Daoy (cell line): ENCODE measurements at places on chromosomes 3 and 15. TPM values are rescaled to one million over a fixed set of nuclear protein-coding genes. Genes with fewer than 3 reads are reported as not detected.
A peak's percentile ranks its signal among the peaks of the same experiment; 100 is the strongest.

- DNase-seq, result peak; percentile 57
Measured at GRCh38 chr3:70999730-71000129, 583.8 kb downstream of the FOXP1 start.

- peak; percentile 63 for DNase-seq
Measured at GRCh38 chr15:71800835-71801745, 9.3 kb upstream of the NR2E3 start.

DNA sequence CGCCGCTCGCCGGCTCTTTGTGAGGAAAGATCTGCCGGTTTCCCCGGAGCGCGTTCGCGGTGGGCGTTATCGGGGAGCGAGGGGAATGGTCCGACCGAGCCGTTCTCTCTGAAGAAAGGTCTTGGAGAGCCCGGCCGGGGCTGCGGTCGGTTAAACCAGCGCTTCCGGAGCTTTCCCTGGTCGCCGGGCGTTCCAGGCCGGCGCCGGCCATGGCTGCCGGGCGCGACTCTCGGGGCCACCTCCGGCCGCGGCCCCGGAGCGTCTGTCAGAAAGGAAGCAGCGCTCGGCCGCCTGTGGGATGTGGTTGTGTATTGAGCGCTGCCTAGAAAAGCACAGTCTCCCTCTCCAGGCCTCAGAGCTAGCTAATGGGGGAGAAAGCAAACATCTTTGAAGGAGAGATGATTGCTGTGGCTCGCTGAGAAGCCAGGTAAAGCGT, 731 bp downstream of the FYTTD1 start:
- DNase-seq, result peak; percentile 78

DNA sequence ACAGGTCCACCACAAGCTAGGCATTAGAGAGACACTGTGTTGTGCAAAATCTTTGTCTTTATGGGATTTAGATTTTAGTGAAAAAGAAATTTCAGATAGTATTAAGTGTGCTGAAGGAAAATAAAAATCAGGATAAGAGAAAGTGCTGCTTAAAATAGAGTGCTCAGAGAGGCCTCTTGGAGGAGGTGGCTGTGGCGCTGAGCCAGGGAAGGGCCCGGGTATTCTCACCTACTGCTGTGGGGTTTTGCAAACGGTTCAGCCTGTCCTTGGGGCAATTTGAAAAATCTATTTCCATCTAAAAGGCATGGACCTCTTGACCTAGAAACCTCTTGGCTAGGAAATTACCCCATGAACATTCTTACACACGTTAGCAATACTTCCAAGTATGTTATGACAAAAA, 267.7 kb downstream of the TJP1 start:
- no peak for DNase-seq

DNA sequence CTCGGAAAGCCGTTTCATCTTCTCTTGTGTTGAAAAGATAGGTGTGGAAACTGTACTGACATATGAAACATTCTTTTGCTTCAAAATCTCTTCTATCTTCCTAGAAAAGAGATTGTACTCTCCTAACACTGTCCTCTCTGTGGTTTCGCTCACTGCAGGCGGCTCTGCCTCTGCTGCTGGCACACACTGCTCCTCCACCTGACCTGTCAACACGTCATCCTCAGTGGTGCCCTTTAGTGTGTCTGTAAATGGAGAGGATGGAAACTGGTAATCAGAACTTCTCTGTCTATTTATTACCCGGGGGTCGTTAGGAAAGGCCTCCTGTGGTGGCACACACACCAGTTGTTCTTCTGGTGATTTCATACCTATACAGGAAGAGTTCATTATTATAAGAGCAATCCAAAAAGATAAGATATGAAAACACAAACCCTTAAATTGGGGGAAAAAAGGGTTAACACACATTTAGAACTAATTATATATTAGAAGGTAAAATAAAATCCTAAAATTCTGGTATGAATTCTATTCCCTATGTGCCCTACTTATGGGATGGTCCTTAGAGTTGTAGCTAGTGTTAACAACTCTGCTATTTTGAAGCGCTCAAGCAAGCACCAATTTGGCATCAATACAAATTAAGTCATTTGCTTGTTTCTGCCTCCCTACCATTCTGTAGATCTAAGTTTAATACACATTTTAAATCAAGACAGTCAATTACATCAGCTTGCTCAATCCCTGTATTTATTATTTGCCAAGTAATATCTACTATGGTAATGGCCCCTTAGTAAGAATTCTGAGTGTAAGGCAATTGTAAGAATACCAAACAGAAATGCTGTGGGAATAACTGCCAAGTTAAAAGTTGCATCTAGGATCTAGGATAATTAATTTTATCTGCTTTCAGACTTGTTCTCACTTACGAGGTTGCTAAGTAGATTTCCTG, 49.2 kb downstream of the TASOR start:
- DNase-seq, result no peak

GRCh38 chr3:47874913-47875312, 72.0 kb downstream of the DHX30 start:
- no peak for DNase-seq

Gene HDGFL3
- total RNA-seq, result 134 and 146 TPM in 2 replicates

Gene AMIGO3
- total RNA-seq, result 0.63 and 1.6 TPM in 2 replicates
